ENCODE measurements at places on chromosomes 3 and 15. TPM values are rescaled to one million over a fixed set of nuclear protein-coding genes. Genes with fewer than 3 reads are reported as not detected.

DNA sequence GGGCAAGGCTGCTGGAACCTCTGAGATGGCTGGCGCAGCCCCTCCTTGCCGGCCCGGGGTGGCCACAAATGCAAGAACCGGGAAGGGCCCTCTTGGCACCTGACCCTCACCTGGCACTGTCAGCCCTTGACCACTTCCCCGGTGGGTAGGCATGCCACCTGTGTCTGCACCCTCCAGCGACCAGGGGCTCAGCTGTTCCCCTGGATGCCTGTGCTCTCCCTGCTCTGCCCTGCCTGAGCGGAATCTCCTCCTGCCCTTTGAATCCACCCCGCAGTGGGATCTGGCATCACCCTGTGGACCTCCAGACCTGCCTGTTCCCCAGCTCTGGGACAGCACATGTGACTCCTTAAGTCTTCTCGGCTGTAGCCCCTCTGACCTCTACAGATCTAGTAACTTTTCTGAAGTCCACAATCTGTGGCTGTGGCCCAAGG, 26.1 kb upstream of the FGD5 start:
- H3K27me3 ChIP-seq: no peaks in the 10 kb centered on the region
- no peak overlapping the region for H3K4me3 ChIP-seq
- peak overlapping the region; percentile 4 for H3K27ac ChIP-seq
- H3K36me3 ChIP-seq: no peaks in the 10 kb centered on the region

DNA sequence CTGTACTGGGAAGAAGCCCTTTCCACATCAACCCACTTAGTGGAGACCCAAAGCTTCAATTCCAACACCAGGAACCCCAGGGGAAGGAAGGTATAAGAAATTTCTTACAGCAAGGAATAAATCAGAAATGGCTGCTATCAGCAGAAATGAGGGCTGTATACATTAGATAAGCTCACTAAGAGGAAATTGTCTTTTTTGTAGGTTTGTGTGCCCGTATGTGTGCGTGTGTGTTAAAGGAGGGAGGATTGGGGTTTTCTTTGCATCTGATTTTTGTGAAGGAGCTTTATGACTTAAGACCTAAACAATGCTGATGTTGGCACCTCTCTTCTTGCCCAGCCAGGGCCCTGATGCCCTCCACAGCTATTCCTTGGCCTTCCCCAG, 18.6 kb downstream of the ARRDC4 start:
- H3K27ac ChIP-seq: no peak overlapping the region
- H3K4me1 ChIP-seq: no peaks in the 10 kb centered on the region

GRCh38 chr3:32596909-32597369, 26.3 kb upstream of the DYNC1LI1 start:
- no peak for DNase-seq
- no peaks in the 10 kb centered on the region for H3K27me3 ChIP-seq
- H3K36me3 ChIP-seq: no peaks in the 10 kb centered on the region
- no peaks in the 10 kb centered on the region for H3K4me1 ChIP-seq
- no peak overlapping the region for H3K4me3 ChIP-seq
- H3K27ac ChIP-seq: no peak overlapping the region

DNA sequence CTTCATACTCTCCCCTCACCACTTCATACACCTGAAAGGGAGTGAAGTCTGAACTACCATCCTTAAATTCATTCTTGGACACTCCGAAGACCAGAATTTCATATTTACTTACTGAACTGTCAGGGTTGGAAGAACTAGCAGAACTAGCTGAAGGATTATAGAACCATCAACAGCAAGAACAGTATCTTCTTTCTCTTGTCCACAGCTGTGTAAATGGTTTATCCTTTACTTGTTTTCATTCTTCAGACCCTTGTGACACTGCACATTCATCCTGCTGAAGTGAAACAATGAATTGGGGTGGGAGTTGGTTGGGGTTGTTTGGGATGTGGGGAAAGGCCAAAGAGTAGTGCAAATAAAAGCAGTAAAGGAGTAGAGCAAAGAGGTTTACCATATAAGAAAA, 350.9 kb downstream of the ZIC1 start:
- H3K27ac ChIP-seq: no peak overlapping the region
- DNase-seq: no peak
- no peaks in the 10 kb centered on the region for H3K27me3 ChIP-seq
- no peaks in the 10 kb centered on the region for H3K4me1 ChIP-seq
- no peaks in the 10 kb centered on the region for H3K36me3 ChIP-seq
- H3K4me3 ChIP-seq: no peak overlapping the region

GRCh38 chr3:169041677-169042171, 621.8 kb downstream of the MECOM start:
- no peak overlapping the region for H3K4me3 ChIP-seq
- no peaks in the 10 kb centered on the region for H3K27me3 ChIP-seq
- H3K27ac ChIP-seq: no peak overlapping the region
- H3K36me3 ChIP-seq: no peaks in the 10 kb centered on the region
- no peaks in the 10 kb centered on the region for H3K4me1 ChIP-seq

DNA sequence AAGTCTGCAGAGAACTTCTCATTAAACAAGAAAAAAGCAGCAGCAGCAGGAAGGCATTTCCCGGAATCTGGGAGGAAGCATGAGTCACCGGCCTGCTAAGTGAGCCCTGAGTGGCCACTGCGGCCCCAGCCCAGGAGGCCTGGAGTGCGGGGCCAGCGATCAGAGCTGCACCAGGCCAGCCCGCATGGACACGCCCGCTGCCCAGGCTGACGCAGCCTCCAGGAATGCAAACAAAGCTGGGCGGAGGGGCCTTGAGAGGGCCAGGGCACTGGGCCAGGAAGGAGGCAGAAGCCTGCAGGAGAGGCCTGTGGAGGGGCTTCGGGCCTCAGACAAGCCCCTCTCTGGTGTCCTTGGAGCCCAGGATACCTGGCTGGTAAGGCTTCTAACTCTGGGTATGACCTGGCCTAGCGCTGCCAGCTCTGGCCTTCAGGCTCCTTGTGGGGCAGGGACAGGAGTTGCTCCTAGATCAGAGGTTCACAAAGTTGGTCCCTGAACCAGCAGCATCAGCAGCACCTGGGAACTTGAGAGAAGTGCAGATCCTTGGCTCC, 101.2 kb downstream of the SMAD6 start:
- no peaks in the 10 kb centered on the region for H3K36me3 ChIP-seq
- H3K4me1 ChIP-seq: peaks cover 23% of the 10 kb centered on the region
- DNase-seq: peak; percentile 92

GRCh38 chr15:66646308-66646707, 55.7 kb upstream of the SMAD6 start:
- no peak for DNase-seq
- peaks cover 17% of the 10 kb centered on the region for H3K4me1 ChIP-seq
- H3K27me3 ChIP-seq: no peaks in the 10 kb centered on the region

- no peaks in the 10 kb centered on the region for H3K36me3 ChIP-seq
- H3K27ac ChIP-seq: no peak overlapping the region
- H3K4me3 ChIP-seq: no peak overlapping the region
- H3K27me3 ChIP-seq: no peaks in the 10 kb centered on the region
- H3K4me1 ChIP-seq: no peaks in the 10 kb centered on the region
These were observed 361.0 kb downstream of the FHIT start for GRCh38 chr3:60890226-60890625.

DNA sequence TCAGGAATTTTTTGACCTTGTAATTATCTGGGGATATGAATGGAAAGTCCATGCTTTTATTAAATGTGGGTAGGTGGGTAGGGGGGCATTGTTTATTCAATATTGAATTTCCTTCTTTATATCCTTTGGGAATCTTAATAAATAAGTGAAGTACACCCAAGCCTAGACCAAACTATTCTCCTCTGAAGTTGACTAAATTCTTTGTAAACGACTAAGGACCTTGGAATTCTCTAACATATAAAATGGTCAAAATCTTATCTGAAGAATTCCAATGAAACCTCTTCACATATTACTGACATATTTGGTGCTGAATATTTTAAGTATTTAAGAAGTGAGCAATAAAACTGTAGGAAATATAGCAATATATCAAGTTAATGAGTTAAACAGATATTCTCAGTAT, 1432.1 kb upstream of the GBE1 start:
- no peak overlapping the region for H3K27ac ChIP-seq
- no peaks in the 10 kb centered on the region for H3K27me3 ChIP-seq
- no peak for DNase-seq

DNA sequence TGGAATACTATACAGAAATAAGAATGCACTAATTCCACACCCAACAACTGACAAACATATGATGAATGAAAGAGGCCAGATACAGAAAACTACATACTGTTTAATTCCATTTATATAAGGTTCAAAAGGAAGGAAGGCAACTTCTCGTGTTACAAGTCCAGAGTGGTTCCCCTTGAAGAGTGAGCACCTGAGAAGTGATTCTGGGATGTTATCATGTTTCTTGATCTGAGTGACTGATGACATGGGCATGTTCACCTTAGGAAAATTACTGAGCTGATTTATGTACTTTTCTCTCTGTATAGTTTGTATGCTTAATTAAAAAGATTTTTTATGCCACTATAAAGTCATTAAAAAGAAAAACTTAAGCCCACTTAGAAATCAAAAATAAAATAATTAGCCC, 13.6 kb downstream of the CCDC12 start:
- no peak overlapping the region for H3K27ac ChIP-seq
- H3K4me1 ChIP-seq: peaks cover 29% of the 10 kb centered on the region
- H3K36me3 ChIP-seq: no peaks in the 10 kb centered on the region
- H3K27me3 ChIP-seq: no peaks in the 10 kb centered on the region

DNA sequence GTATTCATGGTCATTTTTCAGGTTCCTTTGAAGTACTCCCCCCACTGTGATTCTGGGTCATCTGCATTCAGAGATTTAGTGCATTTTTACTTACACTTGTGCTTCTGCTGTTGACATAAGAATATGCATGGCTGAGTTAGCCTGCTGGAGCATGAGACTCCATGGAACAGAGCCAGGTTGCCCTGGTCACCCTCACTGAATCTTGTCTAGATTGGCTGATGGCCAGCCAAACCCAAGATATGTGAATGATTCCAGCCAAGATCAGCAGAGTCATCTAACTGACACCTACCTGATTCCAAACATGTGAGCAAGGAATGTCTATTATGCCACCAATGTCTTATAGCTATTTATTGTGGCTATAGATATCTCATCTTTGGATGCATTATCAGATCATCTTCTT, 25.1 kb downstream of the DTWD1 start:
- H3K4me1 ChIP-seq: peaks cover 3% of the 10 kb centered on the region
- DNase-seq: peak; percentile 30
- peak overlapping the region; percentile 41 for H3K27ac ChIP-seq
- no peak overlapping the region for H3K4me3 ChIP-seq
- H3K27me3 ChIP-seq: no peaks in the 10 kb centered on the region
- no peaks in the 10 kb centered on the region for H3K36me3 ChIP-seq

- no peaks in the 10 kb centered on the region for H3K27me3 ChIP-seq
- no peak overlapping the region for H3K4me3 ChIP-seq
- DNase-seq: no peak
- no peaks in the 10 kb centered on the region for H3K36me3 ChIP-seq
- no peak overlapping the region for H3K27ac ChIP-seq
These were observed 57.8 kb downstream of the CEMIP start for GRCh38 chr15:80837006-80837405.

DNA sequence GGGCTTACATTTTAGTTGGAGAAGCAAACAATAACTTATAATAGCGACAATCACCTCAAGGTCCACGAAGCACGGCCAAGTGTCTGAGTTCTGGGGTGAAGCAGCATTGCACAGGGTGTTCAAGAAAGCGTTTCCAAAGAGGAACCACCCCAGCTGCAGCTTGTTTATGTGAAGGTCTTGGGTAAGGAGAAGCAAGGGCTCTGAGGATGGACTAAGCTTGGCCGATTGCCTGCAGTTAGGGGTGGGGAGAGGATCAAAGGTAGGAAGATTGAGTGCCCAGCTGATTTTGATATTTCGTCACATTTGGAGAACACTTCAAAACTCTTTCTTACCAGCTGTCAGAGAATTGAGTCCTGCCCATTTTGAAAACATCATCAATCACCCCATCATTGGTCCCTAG, 321.6 kb upstream of the DNAJC19 start:
- DNase-seq: no peak
- no peaks in the 10 kb centered on the region for H3K4me1 ChIP-seq
- H3K36me3 ChIP-seq: no peaks in the 10 kb centered on the region
- no peak overlapping the region for H3K27ac ChIP-seq

- DNase-seq: no peak
- no peak overlapping the region for H3K27ac ChIP-seq
- H3K4me3 ChIP-seq: no peak overlapping the region
- no peaks in the 10 kb centered on the region for H3K36me3 ChIP-seq
- H3K27me3 ChIP-seq: no peaks in the 10 kb centered on the region
These were observed 106.0 kb downstream of the LRIG1 start for GRCh38 chr3:66394753-66395249.

DNA sequence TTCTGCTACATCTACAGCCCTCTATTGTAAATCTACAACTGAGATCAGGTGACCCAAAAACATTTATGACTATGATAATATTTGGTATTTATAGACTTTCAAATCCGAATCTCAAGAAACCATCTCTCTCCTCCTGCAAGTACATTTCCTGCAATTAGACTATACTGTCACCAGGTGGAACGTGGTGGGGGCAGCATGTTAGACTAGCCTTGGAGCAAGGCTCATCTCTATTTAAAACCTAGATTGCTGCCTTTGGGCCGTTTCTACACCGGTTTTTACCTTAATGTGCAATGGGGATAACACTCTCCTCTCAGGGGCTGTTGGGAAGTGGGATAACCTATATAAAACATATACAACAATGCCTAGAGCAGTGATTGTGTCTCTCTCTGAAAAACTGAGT, 3.8 kb upstream of the KATNBL1 start:
- H3K4me1 ChIP-seq: peaks cover 1% of the 10 kb centered on the region
- H3K27ac ChIP-seq: no peak overlapping the region
- H3K36me3 ChIP-seq: no peaks in the 10 kb centered on the region
- no peak for DNase-seq

DNA sequence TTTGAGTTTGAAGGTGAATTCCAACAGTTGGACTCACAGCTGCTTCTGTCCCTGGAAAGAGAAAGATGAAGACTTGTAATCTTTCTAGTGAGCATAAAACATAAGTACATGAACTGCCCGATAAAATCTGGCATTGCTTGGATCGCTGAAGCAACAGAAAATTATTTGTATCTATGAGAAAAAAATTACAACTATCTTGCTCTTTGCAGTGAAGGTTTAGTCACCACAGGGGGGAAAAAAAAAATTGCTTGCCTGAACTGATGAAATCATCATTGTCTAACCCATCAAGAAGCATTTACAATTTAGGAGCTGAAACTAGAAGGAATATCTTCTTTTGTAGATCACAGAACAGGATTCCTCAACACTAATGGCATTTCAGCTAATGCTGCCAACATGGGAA, 20.0 kb downstream of the TMEM207 start:
- no peaks in the 10 kb centered on the region for H3K36me3 ChIP-seq
- H3K27me3 ChIP-seq: no peaks in the 10 kb centered on the region
- no peak for DNase-seq
- H3K4me1 ChIP-seq: no peaks in the 10 kb centered on the region
- no peak overlapping the region for H3K27ac ChIP-seq

Gene CLASP2
- 51.4 TPM for total RNA-seq

Gene CSPG4
- total RNA-seq: 5.1 TPM

Gene B2M
- 1,371 TPM for total RNA-seq

Gene EFCC1
- 7.9 TPM for total RNA-seq

Gene C3orf49
- not detected for total RNA-seq

Gene GPR15
- 0.23 TPM for total RNA-seq

Gene GUCA1C
- not detected for total RNA-seq

All from ovary (tissue), 10 donors.